LHCN-M2 (cell line): ENCODE measurements at places on chromosomes 5 and 9. TPM values are rescaled to one million over a fixed set of nuclear protein-coding genes. Genes with fewer than 3 reads are reported as not detected.

Gene FOXD4L4
- 0.06 and 0.17 TPM in 2 replicates for total RNA-seq

Gene CPLANE1
- total RNA-seq = 19.1 and 36.4 TPM in 2 replicates

Gene NR5A1
- not detected in 2 replicates for total RNA-seq

Gene ADAMTS6
- 28.7 and 30.8 TPM in 2 replicates for total RNA-seq

Gene LEAP2
- total RNA-seq = 0.17 and 0.77 TPM in 2 replicates

Gene SLC36A2
- total RNA-seq = not detected in 2 replicates

Gene ARL14EPL
- 0.40 TPM in 1 of 2 replicates, not detected in the other for total RNA-seq

Gene FIBCD1
- 0.51 and 1.7 TPM in 2 replicates for total RNA-seq

Gene GDNF
- 0.40 and 0.64 TPM in 2 replicates for total RNA-seq

Gene ALDH1A1
- 155 and 163 TPM in 2 replicates for total RNA-seq

DNA sequence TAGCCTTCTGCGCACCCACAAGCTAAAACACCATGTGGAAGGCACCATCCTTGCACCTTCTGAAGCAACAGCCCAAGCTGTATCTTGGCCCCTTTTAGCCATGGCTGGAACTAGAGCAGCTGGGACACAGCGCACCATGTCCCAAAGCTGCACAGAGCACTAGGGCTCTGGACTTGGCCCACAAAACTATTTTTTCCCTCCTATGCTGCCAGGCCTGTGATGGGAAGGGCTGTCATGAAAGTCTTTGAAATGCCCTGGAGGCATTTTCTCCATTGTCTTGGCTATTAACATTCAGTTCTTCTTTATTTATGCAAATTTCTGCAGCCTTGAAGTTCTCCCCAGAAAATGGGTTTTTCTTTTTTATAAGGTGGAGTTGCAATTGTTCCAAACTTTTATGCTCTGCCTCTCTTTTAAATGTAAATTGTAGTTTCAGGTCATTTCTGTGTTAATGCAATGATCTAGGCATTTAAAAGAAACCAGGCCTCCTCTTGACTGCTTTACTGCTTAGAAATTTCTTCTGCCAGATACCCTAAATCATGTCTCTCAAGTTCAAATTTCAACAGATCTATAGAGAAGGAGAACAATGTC is 996.3 kb downstream of the TAF11L14 start:
- DNase-seq = no peak

DNA sequence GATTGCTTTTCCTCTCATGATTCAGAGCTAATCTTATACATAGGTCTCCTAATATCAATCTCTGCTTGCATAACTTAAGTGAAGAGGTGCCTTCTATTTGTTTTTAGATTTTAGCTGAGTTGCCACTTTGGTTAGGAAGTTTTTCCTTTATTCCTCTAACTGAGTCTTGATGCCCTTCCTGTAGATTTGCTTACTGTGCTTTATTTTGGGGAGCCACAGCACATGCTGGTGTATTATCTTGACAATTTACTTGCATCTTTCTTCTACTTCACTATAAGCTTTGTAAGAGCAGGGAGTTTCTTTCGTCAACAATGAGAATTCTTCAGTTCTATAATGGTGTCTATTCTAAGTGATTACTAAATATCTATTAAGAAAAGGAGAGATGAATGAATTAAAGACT is 54.9 kb downstream of the GABRA6 start:
- DNase-seq = no peak

DNA sequence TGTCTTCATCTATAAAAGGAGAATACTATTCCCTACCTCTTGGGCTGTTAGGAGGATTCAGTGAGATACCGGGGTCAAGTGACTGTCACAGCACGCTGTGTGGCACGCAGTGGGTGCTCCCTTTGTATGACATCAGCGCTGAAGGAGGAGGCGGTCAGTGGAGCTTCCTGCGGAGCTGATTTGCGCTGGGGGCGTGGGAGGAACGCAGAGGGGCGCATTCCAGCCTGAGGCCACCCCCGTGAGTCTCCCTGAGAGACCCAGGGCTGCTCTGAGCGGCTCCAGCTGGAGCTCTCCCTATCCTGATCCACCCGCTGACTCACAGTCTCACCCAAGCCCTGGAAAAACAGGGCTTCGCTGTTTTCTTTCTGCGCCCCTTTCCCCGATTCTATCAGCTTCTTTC is 24.3 kb upstream of the NEURL1B start:
- no peak for DNase-seq

GRCh38 chr5:124748687-124749594 is 2.5 kb upstream of the ZNF608 start:
- peak; percentile 98 for DNase-seq

DNA sequence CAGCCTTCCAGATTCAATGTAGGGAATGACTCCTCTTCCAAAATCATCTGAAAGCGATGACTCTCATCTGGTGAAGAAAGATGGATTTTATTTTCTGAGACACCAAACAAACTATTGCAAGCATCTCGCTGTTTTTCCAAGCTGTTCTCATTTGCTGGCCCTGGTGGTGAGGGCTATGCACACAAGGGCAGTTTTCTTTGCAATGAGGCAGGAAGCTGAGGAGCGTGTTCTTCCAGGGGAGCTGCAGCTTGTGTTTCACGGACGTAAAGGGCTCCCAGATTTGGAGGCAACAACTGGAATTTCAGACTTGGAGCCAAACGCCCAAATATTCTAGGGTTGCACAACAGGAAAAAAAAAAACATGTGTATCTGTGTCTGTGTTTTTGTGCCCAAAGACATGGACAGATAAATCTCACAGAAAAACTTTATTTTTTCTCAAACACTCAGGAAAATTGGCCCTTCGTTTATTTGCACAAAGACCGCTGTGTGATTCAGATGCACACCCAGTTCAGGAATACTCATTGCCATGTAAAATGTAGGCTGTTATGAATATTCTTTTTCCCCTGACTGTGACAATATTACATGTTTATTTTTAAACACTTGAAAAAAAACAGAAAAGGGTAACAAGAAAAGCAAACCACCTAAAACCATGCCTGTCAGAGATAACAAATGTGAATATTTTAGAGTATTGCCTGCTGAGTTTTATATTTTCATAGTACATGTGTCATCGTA is 151.3 kb downstream of the GAS1 start:
- DNase-seq = peak; percentile 81

GRCh38 chr9:125536776-125537175 is 170.2 kb downstream of the MAPKAP1 start:
- no peak for DNase-seq

DNA sequence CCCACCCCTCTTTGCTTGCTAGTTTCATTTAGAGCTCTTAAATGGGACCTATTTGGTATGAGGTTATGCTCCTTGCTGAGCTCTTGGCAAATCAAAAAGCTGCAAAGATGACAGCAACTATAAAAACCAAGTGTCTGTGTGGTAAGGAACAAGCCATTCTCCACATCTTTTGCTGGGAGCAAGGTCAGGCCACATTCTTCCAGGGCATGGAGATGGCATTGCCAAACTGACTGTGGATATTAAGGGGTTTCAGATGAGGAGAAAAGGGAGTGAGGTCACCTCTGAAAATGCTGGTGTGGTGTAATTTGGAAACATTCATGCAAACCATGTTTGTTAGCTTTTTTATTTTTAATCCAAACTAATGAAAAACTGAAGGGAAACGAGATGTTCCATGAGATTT is 218.8 kb upstream of the IL12B start:
- DNase-seq = peak; percentile 48

DNA sequence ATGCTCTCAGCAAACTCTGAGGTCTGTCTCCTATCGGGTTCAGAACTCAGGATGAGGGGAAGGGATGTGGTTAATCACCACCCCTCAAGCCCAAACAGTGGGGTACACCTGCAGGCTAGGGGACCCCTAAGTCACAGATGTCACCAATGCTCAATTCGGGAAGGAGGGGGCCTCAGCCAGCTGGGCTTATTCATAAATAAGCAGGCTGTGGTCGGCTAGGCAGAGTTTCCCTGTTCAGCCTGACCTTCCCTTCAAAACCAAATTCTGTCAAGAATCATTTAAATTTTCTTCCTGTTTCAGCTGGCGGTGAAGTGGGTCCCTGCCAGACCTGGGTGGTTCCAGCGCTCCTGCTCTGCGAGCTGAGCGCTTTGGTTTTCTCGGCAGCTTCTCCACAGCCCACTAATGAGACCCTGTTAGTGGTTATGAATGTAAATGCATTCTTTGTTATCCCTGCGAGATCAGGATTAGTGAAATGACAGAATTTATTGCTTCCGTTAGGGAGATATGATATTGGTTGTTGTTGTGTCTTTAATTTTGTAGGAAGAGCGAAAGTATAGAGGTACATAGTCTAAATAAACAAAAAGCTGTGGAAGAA is 68.3 kb downstream of the AK8 start:
- DNase-seq = no peak

DNA sequence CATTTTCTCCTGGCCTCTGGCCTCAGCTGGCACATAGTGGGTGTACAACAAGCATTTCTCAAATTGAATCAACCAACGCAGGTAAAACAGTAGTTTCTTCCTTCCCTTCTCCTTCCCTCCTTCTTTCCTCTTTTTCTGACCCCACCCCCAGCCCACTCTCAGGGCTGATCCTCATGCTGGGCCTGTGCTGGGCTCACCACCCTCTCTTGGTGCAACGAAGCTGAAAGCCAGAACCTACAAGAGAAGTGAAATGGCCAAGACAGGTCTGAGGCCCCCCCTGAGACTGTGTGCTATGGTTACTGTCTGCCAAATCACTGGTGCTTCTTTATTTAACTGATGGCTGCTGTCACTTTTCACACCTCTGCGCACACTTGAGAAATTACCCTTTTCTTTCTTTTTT is 53.0 kb upstream of the BOD1 start:
- no peak for DNase-seq

DNA sequence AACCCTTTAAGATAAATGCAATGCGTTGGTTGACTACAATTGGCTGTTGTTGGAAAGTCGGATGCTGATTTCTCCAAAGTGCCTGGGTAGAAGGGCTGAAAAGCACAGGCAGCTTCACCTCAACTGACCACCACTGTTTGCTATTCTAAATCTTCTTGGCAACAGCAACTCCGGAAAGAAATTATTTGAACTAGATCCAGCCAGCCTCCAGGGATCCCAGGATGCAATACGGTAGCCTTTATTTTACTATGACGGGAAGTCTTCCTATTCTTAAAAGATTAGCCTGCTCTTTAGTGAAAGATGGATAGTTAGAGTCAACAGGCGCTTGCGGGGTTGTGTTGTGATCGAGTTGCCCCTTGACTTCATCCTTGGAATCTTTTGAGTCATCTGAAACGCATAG is 78.6 kb upstream of the KLF9 start:
- no peak for DNase-seq

DNA sequence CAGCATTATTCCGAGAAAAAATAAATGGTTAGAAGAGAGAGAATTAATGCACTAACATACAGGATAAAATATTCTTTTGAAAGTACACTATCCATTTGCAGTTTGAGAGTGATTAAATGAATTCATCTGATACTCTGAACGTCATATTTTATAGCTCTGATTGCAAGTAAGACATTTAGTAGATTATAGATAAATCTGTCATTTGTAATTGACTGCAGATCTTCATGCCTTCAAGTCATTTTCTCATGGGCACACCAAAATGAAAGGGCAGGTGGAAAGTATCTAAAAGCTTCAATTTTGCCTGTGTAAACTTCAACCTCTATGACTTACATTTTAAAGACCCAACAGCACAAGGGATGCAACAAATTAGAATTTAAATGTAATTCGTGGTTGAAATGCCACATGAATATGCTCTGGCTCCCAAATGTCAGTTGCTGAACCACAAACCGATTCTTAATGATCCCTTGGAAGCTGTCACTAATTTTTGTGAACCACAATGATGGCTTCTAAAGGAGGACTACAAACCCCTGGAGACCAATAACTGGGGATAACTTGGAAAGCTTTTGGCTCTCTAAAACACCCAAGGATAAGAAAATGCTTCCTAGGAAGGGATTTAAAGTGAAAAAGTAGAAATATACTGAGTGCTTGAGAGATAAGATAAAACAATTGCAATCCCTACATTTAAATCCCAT is 3.9 kb downstream of the TYRP1 start:
- no peak for DNase-seq

DNA sequence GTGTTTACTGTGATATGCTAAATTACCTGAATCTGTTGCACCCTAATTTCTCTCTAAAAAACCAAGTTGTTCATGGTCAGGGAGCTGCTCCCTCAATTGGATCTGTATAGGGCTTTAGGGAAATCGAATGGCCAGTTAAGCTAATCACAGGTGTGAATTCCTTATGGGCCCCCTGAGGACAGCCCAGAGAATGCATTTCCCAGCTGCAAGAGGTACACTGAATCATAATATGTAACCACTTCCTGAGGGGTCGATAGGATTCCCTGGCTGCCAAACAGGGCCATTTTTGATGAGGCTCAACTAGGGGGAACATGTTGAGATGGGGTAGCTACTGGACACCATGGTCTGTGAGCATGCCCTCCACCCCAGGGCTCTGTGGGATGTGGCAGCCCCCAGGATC is 478.6 kb downstream of the CCDC171 start:
- DNase-seq = peak; percentile 66

GRCh38 chr5:32909207-32909606 is 198.1 kb downstream of the NPR3 start:
- peak; percentile 5 for DNase-seq

GRCh38 chr9:70410368-70410767 is 4.1 kb downstream of the KLF9 start:
- DNase-seq = peak; percentile 81

- no peak for DNase-seq
Observed at GRCh38 chr5:142780871-142781270, 10.7 kb downstream of the ARHGAP26 start.

- no peak for DNase-seq
Observed at GRCh38 chr9:130692321-130692720, 1.3 kb upstream of the EXOSC2 start.

DNA sequence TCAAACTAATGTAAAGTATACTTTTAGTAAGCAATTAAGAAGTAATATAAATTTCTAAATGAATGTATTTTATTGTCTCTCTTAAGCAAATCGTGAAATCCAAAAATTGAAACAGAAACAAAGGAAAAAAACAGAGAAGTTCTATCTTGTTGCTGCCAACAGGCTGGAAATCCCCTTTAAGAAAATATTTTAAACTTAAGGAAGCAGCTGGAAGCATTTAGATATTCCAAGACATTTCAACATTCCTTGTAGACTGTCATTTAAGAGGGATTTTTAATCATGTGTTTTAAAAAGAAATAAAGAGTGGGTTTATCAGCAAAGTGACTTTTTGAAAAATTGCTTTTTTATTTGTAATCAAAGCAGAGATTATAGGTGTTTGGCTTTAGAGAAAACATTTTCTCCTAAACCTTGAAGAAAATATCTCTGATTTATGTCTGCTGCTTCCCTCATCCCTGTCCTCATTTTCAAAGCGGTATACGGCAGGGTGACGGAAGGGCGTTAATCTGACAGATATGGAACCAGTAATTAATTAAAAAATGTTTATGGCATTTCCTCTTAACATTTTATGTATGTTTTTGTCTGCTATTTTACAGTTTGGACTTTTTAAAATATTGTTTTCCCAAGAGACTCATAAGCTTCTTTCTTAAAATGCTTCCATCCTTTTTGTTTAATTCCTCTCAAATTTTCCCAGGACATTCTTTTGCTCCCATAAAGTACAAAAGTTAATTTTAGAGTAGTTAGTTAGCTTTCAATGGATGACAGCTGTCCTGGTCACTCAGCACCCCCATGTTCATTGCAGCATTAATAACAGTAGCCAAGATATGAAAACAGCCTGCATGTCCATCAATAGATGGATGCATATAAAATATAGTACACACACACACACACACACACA is 245.6 kb downstream of the LURAP1L start:
- DNase-seq = peak; percentile 65

- no peak for DNase-seq
Observed at GRCh38 chr9:13570068-13570974, 290.8 kb upstream of the MPDZ start.

- peak; percentile 52 for DNase-seq
Observed at GRCh38 chr5:80408484-80409366, 861 bp downstream of the ZFYVE16 start.

GRCh38 chr5:173714551-173715428 is 98.3 kb upstream of the BOD1 start:
- DNase-seq = peak; percentile 87
